ENCODE measurements at places on chromosomes 3 and 15.

DNA sequence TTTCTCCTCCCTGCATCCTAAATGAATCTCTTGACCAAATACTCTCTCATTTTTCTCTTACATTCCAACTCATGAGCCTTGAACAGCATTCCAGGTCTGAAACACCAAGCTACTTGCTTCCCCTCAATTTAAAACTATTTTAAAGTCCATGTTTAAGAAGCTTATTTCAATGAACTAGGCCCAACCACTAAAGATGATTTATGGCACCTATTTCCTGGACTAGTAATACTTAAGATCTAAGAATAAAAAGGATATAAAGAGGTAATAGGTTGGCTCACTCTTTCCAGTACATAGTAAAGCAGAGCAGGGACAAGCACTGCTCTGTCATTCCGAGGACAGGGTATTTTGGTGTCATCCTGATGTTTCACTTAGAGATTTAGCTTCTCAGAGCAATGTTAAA lies 219.3 kb upstream of the TMCO5A start:
- DNase-seq = no peak

DNA sequence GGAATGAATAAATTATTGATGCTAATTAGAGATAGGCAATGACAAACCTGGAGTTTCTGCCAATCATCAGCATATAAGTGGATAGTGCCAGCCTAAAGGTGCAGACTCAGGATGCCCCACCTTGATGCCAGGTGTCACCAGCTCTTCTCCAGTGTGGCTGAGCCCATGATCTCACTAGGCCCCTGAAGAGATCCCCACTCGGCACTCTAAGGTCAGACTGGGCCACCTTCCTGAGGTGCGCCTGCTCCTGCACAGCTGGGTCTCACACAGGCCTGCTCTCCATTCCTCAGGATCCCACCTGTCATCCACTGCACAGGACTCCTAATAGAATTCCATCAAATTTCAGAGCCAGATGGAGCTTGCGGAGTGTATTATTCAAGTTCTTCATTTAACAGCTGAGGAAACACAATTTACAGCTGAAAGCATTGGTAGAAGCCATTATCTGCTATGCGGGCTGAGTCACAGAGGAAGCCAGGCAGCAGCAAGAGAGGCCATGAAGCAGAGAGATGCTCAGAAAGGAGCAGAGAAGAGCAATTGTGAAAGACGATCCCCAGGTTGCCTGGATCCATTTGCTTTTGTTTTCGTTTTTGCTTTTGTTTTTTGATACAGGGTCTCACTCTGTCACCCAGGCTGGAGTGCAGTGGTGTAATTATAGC lies 25.1 kb upstream of the FSTL1 start:
- no peak for DNase-seq

- no peak for DNase-seq
These were observed 7.2 kb downstream of the MAP2K5 start for GRCh38 chr15:67549736-67550135.

DNA sequence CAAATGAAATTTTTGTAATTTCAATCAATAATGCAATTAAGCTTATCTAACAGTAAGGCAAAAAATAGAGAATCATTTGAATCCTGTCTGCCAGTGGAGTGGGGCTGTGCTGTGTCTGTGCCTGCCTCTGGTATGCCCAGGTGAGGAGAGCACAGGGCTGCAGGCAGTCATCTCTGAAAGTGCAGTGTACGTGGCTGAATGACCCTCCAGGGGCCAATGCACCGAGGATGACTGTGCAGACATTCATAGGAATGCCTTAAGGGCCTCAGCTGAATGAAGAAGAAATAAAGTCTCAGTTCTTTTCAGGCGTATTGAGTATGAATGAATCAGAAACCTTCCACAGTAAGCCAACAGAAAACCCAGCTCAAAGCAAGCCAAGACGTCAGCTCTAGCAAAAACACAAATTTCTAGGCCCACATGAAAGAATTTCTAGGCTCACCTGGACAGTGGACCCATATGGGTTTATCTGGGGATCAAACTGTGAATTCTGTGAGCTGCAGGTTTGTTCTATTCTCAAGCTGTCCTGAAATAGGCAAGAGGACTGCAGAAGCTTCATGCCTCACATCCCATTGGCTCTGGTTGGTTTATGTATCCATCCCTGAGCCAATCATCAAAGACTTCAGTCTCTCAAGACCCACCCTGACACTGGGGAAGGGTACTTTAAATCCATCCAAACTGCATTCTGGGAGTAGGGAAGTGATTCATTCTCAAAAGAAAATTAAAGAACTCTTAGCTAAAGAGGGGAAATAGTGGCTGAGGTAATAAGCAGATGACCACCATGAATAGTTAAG lies 123.4 kb downstream of the SSR3 start:
- no peak for DNase-seq

DNA sequence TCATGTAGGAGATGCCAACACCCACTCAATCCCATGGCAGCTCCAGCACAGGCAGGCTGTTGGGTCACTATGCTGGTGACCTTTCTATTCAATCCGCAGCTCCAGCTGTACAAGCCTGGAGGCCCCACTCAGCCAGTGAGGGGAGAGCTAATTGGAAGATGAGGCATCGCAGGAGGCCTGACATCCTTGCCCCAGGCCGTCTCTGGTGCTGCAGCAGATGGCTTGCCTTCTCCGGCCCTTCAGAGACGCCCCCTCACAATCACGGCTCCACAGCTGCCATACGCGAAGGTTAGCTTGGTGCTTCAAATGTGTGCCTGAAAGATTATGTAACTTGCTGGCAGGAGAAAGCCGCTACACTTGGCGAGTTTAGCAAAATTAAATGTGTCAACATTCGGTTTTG lies 104.2 kb upstream of the CLSTN2 start:
- no peak for DNase-seq

GRCh38 chr3:135237371-135238143 lies 442.5 kb downstream of the EPHB1 start:
- no peak for DNase-seq

- DNase-seq = no peak
These were observed 597 bp downstream of the AGTR1 start for GRCh38 chr3:148698190-148698810.

DNA sequence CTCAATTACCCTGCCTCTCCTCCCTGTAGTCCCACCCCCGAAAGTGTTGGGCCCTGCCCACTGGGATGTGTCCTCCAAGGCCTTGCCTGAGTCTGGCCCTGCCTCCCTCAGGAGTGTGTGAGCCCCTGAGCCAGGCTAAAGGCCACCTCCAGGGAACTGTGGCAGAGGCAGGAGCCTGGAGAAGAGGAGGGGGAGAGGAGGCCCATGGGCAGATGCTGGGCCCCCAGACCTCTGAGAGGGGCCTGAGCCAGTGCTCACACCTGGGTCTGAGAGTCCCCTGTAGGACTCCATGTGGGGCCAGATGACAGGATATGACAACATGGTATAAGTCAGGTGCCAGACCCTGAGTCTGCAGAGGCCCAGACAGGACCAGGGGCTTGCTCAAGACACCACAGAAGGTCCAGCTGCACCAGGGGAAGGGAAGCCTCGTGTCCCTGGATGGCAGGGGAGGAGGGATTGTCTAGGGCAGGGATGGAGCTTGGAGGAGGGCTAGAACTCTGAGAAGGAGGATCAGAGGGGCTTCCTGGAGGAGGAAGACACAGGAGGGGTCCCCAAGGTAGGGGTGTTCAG lies 217.9 kb downstream of the TBC1D2B start:
- no peak for DNase-seq
